ENCODE measurements at places on chromosomes 4 and X. TPM values are rescaled to one million over a fixed set of nuclear protein-coding genes. Genes with fewer than 3 reads are reported as not detected.
A peak's percentile ranks its signal among the peaks of the same experiment; 100 is the strongest.

ZXDA gene
- total RNA-seq, result not detected

GRCh38 chr4:114874321-114874720 is 239.1 kb downstream of the NDST4 start:
- DNase-seq, result no peak

DNA sequence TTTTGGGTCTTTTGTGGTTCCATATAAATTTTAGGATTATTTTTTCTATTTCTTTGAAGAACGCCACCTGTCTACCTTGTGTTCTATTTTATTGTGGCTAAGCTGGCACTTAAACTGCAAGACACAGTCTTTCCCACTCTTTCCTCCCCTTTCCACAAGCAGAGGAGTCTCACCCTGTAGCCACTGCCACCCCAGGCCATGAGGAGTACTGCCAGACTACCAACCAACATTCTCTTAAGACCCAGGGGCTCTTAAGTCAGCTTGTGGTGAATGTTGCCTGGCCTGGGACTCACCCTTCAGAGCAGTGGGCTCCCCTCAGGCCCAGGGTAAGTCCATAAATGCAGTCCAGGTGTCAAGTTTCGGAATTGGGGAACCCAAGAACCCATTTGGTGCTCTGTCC is 58.0 kb upstream of the FMR1 start:
- peak; percentile 64 for DNase-seq

PDZD4 gene
- total RNA-seq, result 46.9 TPM

GAGE12G gene
- not detected for total RNA-seq

DNA sequence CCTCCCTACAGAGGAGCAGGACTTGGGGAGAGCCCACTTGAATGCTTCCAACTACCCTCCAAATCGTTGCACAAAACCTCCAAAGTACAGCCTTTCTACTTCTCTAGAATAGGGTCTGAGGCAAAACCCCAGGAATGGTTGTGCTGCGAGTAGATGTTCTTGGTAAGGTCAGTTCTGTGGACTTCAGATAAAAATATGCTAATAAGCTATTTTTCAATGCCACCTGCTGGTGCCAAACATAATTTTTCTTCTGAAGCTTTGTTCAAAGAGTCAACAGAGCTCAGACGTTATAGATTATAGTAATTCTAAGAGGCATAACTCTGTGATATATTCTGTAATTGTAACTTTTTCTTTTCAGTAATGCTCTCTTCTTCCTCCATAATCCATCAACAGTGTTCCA is 425.7 kb downstream of the GPAT3 start:
- DNase-seq, result no peak

GRCh38 chr4:173281406-173282255 is 52.5 kb downstream of the HMGB2 start:
- no peak for DNase-seq

GRCh38 chr4:105979506-105979905 is 84.2 kb downstream of the NPNT start:
- DNase-seq, result no peak

TCEAL7 gene
- 19.7 TPM for total RNA-seq

- DNase-seq, result no peak
Observed at GRCh38 chrX:64977051-64977450, 801 bp upstream of the ZC4H2 start.

DNA sequence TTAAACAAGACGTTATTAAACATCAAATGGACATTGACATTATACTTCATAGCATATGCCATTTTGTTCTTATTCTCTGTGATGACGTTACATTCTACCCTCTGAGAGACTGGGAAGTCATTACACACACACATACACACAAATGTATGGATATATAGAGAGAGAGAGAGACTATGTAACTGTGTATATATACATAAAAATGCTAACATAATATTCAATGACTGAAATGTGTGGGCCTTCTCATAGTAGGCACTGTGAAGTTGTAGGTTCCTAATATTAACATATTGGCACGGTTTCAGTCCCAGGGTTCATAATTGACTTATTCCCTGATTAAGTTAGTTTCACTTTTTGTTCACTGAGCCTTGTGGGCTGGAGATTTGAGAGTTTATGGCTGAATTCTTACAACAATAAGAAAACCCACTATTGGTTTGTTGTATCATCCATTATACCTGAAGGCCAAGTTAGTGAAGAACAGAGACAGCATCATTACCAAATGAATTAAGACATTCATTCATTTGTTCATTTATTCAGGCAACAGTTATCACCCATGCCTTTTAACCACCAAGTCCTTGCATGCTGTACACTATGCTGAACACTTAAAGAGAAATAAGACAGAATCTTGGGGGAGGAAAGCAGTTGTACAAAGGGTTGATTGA is 68.5 kb downstream of the GAB1 start:
- no peak for DNase-seq

DNA sequence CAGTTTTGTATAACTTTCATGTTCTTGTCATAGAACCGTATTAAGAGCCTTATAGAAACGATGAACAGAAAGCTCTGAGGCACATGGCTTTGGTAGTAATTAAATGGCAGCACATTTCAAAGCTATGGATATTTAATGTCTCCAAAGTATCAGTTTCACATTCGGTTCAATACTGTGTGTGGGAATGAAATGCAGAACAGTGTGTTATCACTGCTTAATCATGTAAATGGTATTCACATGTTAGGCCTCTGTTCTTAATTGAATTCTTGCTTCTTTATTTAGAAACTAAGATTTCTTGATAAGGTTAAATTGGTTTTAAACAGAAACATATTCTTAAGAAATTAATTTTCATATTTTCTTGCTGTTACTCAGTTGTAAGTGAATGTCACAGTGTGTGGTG is 701.0 kb upstream of the PITX2 start:
- DNase-seq, result no peak

CDX4 gene
- 0.18 TPM for total RNA-seq

IL21 gene
- total RNA-seq, result not detected

- peak; percentile 47 for DNase-seq
Observed at GRCh38 chr4:1207603-1208265, 35.4 kb upstream of the SPON2 start.

GRCh38 chr4:84690481-84690880 is 107.6 kb downstream of the CDS1 start:
- DNase-seq, result no peak

DNA sequence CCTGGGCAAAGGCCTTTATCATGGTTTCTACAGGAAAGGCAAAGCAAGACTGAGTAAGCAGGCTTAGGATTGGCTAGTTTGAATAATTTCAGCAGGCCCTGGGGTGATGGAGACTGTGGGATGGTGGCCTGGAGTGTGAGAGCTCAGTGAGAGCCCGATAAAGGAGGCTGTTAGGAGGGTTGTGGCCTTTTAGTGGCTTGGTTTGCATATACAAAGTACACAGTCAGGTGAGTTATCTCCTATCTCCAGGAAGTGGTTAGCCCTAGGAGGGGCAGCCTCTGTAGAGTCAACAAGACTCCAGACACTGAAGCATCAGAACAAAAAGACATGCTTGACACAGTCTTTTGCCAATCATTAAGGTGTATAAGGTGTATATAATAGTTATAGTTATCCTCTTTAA is 157.2 kb downstream of the CFAP299 start:
- no peak for DNase-seq

- no peak for DNase-seq
Observed at GRCh38 chr4:177251237-177251636, 58.4 kb upstream of the NEIL3 start.

MAGEA2 gene
- total RNA-seq, result 0.63 TPM

DNA sequence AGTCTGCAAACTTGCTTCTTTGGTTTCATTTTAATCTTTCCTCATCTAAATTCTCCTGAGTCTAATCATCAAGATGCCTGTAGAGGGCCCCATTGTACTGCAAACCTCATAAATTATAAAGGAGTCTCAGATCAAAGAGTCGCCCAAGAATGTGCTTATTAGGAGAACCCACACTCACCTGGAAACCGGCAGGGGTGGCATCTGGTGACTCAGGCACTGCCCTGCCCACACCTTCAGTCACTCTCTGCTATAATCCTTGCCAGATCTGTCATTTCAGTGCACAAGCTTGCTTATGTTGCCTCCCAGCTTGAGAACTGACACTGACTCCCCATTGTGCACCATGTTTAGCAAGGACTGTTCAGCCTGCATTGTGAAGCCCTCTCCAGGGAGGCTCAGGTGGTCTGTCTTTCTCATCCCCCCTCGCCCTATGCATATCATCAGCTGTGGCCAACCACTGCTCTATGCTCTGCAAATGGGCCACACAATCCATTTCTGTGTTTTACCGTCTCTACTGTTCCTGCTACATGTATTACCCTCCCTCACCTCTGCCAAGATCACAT is 12.4 kb downstream of the EPGN start:
- DNase-seq, result peak; percentile 84

GAGE13 gene
- not detected for total RNA-seq

- no peak for DNase-seq
Observed at GRCh38 chr4:52799813-52800212, 48.6 kb upstream of the ERVMER34-1 start.

CT45A3 gene
- not detected for total RNA-seq

- DNase-seq, result no peak
Observed at GRCh38 chr4:141347684-141348083, 127.0 kb downstream of the ZNF330 start.

BMX gene
- total RNA-seq, result not detected

EPGN gene
- not detected for total RNA-seq

- no peak for DNase-seq
Observed at GRCh38 chrX:134948333-134949241, 42.2 kb upstream of the SMIM10 start.

GRCh38 chrX:51837921-51838320 is 55.5 kb upstream of the MAGED1 start:
- no peak for DNase-seq

ARHGAP6 gene
- total RNA-seq, result 0.48 TPM

DNA sequence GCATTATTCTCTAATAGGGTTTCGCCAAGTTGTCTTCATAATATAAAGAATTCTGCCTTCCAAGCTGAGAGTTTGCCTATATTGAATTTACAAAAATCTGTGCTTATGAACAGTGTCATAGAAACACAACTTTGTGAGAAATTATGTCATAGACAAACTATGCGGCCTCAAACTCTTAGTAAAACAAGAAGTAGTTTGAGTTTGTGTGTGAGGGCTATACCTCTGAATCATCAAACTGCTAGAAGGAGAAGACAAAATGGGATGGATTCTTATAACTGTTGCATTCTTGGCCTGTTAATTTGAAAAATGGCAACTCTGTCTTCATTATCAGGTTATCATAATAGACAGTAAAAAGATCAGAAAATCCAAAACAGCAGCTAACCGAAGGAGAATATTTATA is 46.1 kb upstream of the NAP1L5 start:
- no peak for DNase-seq

- DNase-seq, result no peak
Observed at GRCh38 chrX:136747003-136747986, 33.4 kb downstream of the ARHGEF6 start.

ZNF718 gene
- total RNA-seq, result 12.9 TPM

Measured in endodermal cell (in vitro differentiated cells).